ENCODE measurements at places on chromosomes 6 and 20.

DNA sequence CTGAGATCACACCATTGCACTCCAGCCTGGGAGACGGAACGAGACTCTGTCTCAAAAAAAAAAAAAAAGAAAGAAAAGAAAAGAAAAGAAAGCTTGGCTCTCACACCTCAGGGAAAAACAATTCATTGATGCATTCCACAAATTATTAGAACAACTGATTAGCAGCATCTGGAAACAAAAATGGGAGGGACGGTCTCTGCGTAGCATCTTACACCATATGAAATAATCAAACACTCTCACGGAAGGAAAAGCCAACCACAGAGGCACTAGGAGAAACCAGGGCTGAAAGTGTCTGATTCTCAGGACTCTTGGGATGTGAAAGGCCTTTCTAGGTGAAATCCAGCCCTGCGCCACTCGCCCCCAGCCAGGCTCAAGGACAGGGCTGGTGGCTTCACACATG lies 2.3 kb upstream of the HELZ2 start:
- no peak for DNase-seq

DNA sequence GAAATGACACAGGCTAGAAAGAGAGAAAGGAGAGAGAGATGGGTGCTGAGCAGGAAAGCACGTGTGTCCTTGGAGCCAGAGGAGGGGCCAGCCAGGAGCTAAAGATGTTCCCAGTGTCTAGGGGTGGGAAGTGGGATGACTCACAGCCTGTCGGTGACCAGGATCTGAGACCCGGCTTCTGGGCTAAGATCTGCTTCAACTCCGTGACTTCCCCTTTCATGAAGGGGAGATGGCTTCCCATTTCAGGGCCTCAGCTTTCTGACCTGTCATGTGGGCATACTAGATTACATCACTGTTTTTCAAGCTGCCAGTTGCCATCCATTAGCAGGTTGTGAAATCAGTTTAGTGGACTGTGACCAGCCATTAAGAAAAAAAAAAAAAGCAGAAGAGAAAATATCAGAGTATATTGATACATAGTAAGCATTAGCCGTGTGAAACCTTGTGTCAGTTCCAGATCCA lies 5.4 kb downstream of the TGM3 start:
- DNase-seq: peak; percentile 58

DNA sequence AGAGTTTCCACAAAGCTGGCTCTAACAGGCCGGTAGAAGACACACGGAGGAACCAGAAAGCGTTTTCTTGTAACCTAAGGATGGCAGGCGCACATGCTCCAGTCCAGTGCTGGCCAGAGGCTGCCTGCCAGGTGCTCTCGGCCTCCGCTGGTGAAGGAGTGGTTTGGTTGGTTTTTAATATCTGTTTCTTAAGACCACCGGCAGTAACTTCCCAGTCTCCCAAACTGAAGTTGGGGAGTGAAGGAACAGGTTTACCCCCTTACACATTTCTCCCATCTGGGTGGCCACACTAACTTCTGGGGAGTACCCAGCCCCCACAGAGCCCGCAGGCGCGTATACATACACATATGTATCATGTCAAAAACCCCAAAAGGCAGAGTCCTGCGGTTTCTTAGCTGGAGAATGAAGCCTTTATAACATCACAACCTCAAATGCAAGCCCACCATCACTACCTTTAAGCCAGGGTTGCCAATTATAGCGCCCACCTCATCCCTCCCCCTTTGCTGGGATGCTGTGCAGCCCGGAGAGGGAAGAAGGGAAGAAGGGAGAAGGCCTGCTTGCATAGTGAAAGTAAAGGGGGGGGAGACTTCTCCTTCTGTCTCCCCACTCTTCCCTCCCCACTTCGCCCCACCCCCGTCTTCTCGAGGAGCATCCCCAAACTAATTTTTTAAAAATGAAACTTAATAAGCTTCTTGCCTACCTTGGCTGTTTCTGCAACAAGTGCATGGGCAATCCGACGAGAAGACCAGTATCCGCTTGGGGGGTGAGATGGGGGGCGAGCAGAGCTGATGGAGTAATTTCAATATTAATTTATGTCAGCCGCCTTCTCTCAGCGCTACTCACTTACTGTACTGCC lies 1.0 kb downstream of the TRERF1 start:
- peak; percentile 58 for DNase-seq

GRCh38 chr6:53366128-53366641 lies 17.4 kb upstream of the ELOVL5 start:
- DNase-seq: no peak

DNA sequence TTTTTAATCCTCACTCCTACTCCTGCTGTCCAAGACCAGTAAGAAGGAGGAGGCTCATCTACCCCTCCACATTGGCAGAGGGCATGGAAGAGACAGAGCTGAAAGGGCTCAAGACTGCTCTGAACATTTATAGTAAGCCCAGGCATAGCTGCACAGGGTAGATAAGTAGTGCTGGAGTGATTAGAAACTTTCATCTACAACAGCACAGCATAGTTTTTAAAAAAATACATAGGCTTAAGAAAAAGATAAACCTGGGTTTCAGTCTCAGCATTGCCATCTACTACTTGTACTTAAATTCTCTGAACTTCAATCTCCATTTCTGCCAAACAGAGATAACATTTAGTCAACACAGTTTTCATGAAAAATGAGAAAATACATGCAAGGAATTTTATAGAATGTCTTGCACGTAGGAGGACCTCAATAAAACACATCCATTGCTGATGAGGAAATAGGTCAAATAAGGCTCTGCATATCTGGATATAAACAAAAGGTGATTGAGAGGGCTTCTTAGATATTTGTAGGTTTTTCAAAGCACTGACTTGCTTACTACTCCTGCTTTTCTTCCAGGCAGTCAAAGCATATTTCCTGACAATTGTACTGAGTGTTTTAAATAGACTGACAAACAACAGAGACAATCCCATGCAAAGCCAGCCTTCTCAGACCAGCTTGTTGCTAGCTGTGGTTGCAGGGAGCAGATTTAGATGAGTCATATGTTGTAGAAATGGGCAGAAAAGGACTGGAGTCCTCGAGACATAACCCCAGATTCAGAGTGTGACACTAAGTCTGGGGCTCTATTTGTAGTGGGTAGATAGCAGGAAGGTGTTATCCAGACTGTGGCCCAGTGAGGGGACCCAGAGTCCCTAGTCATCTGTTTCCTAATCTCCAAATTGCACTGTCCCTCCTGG lies 107.4 kb upstream of the TAB2 start:
- DNase-seq: no peak

DNA sequence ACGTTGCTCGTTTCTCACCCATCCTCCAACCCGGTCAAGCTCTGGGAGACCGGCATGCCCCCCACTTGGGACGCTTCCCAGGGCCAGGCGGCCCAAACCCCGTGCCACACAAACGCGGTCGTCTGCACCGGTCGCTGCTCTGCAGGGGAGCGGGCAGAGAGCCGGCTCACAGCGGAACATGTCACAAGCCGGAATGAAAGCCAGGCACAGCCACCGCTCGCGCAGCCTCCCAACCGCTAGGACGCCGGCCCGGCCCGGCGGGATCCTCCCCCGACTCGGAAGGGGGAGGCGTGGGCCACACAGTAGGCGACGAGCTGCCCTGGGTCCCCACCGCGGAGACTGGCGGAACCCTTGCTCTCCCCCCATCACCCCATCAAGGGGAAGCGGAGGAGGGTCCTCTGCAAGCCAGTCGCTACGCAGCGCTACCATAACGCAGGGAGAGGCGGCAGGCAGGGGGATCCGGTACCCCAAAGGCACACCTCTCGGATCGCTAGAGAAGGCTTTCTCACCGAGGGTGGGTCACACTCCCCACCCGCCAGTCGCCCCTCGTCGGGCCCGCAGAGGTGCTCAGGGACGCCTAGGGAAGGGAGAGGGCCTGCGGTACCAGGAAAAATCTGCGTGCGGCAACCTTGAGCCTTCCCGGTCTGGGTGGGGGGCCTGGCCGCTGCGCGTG lies 768.4 kb upstream of the DEFB115 start:
- DNase-seq: no peak

- no peak for DNase-seq
Observed at GRCh38 chr6:2081155-2082138, 164.0 kb downstream of the GMDS start.

GRCh38 chr6:166862287-166862977 lies 93.9 kb downstream of the RNASET2 start:
- DNase-seq: peak; percentile 46

GRCh38 chr6:110543106-110543505 lies 66.7 kb upstream of the SLC22A16 start:
- DNase-seq: no peak

DNA sequence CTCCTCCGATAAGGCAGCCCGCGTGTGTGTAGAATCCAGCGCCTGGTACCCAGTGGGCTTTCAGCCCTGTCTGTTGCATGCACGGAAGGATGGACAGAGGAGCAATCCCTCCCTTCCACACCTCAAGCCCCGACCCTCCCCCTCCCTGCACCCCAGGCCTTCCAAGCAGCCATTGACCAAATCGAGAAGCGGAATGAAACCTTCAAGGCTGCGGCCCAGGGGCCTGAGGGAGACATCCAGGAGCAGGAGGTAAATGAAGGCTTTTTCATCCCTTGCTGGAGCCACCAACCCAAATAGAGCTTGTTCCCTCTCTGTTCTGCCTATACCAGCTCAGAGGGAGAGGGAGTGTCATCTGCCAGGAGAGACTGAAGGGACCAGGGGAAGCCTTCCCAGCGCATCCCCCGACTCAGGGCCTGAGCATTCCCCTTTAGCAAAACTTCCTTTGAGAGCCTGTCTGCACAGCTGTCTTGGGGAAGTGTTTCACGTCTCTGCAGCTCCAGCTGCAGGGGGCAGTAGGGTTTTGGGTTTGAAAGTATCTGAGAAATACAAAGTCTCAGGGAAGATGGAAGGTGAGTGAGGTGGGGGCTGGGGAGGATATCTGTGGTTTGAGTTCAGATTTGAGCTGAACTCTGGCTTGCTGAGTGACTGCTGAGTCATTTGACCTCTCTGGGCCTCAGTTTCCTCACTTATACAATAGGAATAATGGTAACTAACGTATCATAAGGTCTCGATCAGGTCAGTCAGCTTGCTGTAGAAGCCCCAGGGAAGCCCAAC lies 16.1 kb downstream of the FGD2 start:
- no peak for DNase-seq

DNA sequence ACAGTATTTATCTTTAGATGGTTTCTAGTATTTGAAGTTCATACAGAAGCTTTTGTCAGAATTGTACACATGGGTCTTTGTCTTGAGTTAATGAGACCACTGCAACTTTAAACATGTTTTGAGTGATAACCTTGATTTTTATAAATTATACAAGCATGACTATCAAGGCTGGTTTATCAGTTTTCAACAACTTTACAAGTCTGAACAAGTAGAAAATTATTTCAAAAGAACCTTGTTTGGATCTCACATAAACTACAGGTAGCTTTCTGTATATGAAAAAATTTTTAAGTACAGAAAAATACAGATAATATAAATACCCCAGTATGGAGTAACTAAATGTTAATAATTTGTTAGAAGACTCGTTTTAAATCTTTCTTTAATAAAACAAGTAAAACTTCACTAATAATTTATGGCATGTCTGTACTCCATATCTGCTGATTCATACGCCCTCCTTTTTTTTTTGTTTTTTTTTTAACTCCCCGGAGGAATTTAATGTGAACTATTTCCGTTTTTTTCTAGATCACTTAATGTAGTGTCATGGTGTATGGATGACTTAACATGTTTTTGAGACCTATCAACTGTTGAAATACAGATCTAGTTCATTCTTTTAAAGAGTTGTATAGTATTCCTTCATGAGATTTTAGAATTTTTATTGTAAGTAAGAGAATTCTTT lies 18.3 kb downstream of the VAPB start:
- DNase-seq: no peak

DNA sequence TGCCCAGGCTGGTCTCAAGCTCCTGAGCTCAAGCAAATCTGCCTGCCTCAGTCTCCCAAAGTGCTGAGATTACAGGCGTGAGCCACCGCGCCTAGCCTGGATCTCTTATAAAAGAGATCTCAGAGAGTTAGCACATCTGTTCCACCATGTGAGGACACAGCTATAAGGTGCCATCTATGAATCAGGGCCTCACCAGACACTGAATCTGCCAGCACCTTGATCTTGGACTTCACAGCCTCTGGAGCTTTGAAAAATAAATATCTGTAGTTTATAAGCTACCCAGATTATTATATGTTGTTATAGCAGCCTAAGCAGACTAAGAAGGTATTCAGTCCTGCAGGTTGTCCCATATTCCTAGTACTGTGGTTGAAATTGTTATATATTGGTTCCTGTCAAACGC lies 33.2 kb upstream of the SHLD1 start:
- no peak for DNase-seq

DNA sequence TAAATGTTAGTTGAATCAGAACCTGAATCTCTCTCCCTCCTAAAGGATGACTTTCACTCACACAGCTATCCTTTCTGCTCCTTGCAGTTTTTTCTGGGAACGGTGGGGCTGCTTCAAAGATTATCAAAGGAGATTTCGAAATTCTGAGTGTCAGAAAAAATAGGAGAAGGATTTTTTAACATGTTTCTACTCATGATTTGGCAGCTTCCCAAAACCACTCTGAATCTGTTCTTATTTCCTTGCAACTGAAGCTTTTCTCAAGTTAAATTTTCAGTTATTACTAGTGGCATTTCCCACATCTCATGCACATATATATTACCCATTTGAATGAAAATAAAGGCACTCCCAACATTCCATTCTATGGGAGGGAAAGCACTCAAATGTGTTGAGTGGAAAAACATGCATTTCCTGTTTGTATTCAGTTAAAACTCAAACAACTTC lies 123.6 kb downstream of the LCA5 start:
- DNase-seq: no peak

DNA sequence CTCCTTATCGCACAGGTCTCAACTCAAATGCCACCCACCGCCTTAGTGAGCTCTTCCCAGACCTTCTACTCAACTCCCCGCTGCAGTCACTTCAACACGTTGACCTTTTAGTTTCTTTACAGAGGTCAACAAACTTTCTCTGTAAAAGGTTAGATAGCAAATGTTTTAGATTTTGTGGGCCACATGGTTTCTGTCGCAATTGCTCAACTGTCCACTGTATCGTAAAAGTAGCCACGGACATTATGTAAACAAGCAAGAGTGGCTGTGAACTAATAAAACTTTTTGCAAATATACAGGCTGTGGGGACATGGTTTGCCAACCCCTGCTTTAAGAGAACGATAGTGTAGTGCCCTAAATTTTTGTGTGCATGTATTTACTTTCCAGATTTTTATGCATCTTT lies 247.6 kb upstream of the TSHZ2 start:
- no peak for DNase-seq

DNA sequence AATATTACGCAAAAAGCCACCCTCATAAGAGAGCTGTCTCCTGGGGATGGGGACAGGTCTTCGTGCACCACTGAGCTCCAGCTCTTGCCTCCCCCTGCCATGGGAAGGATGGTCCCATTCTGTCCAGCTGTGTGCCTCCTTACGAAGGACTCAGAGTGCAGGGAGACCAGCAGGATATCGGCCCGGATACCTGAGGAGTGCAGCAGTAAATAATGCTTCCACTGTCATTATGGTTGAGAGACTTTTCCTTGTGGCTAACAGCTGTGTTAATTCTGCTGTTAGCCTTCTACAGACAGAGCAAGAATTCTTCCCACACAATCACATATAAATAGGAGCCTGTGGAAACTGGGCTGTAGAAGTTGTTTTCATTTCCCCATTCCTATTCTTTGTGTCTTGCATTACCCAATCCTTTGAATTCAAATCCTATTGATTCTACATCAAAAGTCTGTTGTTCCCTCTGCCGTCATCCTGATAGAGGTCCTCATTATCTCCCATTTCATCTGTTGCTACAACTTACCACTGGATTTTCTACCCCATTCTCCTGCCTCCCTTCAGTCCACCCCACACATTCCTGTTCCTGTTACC lies 364.6 kb upstream of the SOX4 start:
- DNase-seq: no peak

GRCh38 chr6:48959251-48960060 lies 503.6 kb downstream of the MMUT start:
- DNase-seq: no peak

Measured in femur (tissue), 1 donor.